ENCODE measurements at places on chromosomes 2 and 18. TPM values are rescaled to one million over a fixed set of nuclear protein-coding genes. Genes with fewer than 3 reads are reported as not detected.

DNA sequence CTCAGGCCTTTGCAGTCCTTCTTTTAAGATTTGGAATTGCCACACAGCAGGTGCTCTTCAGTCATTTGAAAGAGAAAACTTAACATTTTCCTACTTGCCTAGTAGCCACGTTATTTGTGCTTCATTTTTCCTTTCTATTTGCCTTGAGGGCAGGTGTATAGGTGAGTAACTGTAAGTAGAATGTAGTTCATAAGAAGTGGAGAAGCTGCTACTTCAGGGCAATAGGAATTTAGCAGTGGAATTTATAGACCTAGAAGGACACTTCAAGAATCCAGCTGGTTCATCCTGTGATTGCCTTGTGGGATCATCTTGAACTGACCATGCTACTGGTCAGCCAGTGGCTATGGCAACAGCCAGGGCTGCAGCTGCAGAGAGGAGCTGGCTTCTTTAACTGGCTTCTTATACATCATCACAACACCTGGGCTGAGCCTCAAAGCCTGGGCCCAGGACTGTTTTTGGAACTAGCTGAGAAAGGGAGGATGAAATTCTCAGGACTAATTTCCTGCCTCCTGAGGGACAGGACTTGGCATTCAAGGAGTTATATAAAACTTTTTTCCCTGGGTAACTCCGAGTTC lies 5.1 kb upstream of the LANCL1 start:
- H3K4me1 ChIP-seq = peaks cover 3% of the 10 kb centered on the region
- H3K4me3 ChIP-seq = no peak overlapping the region
- no peak overlapping the region for H3K27ac ChIP-seq
- no peak for DNase-seq

DNA sequence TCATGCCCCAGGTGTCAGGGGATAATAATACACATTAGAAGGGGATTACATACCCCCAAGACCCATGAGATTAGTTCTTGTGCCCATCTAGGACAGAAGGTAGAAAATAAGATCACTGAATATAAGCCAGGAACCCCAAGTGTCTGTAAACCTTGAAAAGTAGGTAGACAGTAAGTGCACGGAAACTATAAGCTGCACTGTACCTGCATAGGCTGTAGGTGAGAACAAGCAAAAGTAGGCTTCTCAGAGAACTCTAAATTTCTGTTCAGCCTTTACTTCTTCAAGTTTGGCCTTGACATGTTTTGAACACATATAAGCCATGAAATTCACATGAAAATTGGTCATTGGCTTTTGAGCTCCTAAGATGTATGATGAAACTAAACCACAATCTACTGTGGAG lies 113.0 kb upstream of the FSIP2 start:
- H3K4me1 ChIP-seq = no peaks in the 10 kb centered on the region
- no peak overlapping the region for H3K4me3 ChIP-seq
- H3K27me3 ChIP-seq = no peaks in the 10 kb centered on the region
- H3K36me3 ChIP-seq = no peaks in the 10 kb centered on the region

DNA sequence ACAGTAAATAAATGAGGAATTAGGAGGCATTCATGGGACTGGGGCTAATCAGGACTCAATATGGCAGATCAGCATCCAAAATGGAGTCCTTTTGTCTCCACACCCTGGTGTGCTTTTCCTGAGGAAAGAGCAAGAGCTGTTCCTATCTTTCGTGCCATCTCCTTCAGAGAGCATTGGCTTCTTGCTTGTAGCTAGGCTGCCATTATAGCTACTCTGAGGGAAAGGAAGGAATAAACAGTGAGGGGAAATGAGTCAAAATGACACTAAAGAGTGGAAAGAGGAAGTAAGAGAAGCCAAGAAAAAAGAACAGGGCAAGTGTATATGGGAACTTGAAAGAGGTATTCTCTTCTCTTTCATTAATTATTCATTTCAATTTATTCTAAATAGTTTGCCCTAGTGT lies 8.4 kb upstream of the NMI start:
- no peak overlapping the region for H3K27ac ChIP-seq
- no peaks in the 10 kb centered on the region for H3K27me3 ChIP-seq
- no peaks in the 10 kb centered on the region for H3K4me1 ChIP-seq
- DNase-seq = no peak

DNA sequence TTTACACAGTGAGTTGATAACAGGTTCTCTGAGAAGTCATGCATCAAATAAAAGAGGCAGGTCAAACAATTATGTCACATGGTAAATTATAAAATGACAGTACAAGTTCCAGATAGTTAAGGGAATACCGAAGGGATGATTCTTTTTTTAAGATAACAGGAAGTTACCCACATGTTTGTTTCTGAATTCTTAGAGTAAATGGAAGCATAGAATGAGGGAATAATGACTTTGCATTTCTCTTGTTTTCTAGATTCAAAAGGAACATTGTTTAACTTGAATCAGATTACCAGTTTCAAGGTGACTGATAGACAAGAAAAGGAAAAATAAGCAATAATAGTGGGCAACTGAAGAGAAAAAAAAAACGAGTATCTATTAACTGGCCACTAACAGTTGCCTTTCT lies 124.5 kb downstream of the MIB1 start:
- H3K27me3 ChIP-seq = no peaks in the 10 kb centered on the region
- no peak for DNase-seq
- no peak overlapping the region for H3K27ac ChIP-seq
- H3K4me1 ChIP-seq = no peaks in the 10 kb centered on the region
- no peak overlapping the region for H3K4me3 ChIP-seq
- H3K36me3 ChIP-seq = no peaks in the 10 kb centered on the region

GRCh38 chr2:190655113-190655512 lies 6.2 kb downstream of the NAB1 start:
- no peaks in the 10 kb centered on the region for H3K27me3 ChIP-seq
- peak overlapping the region; percentile 25 for H3K4me3 ChIP-seq
- peaks cover 11% of the 10 kb centered on the region for H3K36me3 ChIP-seq
- no peaks in the 10 kb centered on the region for H3K4me1 ChIP-seq
- DNase-seq = no peak

GRCh38 chr2:39506215-39506614 lies 69.1 kb upstream of the MAP4K3 start:
- no peak overlapping the region for H3K27ac ChIP-seq
- no peak overlapping the region for H3K4me3 ChIP-seq
- H3K27me3 ChIP-seq = no peaks in the 10 kb centered on the region

GRCh38 chr2:42835577-42836371 lies 43.4 kb upstream of the HAAO start:
- no peak for DNase-seq
- H3K4me1 ChIP-seq = no peaks in the 10 kb centered on the region
- H3K4me3 ChIP-seq = no peak overlapping the region
- no peak overlapping the region for H3K27ac ChIP-seq
- no peaks in the 10 kb centered on the region for H3K27me3 ChIP-seq
- H3K36me3 ChIP-seq = no peaks in the 10 kb centered on the region

- H3K4me1 ChIP-seq = peaks cover 87% of the 10 kb centered on the region
- H3K36me3 ChIP-seq = no peaks in the 10 kb centered on the region
- H3K27me3 ChIP-seq = no peaks in the 10 kb centered on the region
- no peak overlapping the region for H3K4me3 ChIP-seq
- DNase-seq = no peak
These were observed 134.1 kb upstream of the ITGB6 start for GRCh38 chr2:160334028-160334741.

EIF4E2 gene
- 37.9 TPM for total RNA-seq

KLHL41 gene
- total RNA-seq = 137 TPM

ANKRD39 gene
- total RNA-seq = 16.0 TPM

ERFE gene
- total RNA-seq = 0.64 TPM

EVX2 gene
- total RNA-seq = not detected
